ENCODE measurements at places on chromosomes 2 and 18.

DNA sequence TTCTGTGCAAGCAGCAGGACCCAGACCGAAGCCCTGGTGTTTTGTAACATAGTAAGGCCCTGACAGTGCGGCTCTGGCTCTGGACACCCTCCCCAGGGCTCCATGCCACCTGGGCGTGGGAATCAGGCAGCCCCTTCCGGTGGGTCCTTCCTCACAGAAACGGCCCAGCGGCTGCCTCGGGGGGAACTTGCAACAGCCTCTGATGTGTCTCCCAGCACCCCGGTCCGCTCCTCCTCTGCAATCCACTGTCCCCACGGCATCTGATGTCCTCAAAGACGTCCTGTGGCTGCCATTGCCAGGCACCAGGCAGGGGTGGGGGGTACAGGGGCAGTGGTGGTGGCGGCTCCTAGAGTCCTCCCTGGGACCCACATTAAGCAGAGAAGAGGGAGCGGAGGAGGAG is 58.8 kb downstream of the CENPO start:
- no peak for DNase-seq

DNA sequence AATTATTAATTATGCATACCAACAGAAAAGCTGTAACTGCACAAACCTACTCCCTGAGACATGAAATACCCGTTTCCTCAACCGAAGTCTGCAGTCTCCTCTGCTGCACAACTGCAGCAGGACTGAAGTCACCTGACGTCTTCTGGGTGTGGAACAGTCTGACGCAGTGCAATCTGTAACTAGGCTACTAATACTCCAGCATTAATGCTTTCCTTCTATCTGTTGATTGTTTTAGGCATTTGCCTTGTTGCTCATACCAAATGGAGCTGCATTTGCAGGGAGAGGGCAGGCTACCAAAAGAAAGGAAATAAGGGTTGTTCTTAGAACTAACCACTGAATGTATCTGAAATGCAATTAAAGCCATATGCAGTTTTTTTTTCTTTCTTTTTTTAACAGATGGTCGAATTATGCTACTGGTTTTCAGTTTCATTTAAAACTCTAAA is 40.1 kb downstream of the RTN4 start:
- peak; percentile 52 for DNase-seq

- DNase-seq = no peak
These were observed 84.6 kb downstream of the TMEM237 start for GRCh38 chr2:201558665-201559064.

DNA sequence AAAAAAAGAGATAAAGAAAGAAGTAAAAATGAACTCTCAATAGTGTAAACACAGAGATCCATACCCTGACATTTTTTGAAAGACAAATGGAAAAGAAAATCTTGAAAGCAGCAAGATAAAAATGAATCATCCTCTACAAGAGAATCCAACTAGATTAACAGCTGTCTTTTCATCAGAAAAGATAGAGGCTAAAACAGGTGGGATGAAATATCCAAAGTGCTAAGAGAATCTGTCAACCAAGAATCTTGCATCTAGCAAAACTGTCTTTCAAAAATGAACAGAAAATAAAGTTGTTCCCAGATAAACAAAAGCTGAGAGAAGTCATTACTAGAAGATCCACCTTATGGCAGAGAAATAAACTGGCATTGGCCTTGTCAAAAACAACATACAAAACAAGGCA is 117.3 kb upstream of the MAPRE2 start:
- DNase-seq = no peak

GRCh38 chr2:86107031-86107430 is 996 bp downstream of the PTCD3 start:
- peak; percentile 35 for DNase-seq

- DNase-seq = no peak
These were observed 808.7 kb upstream of the PIK3C3 start for GRCh38 chr18:41146301-41146700.

DNA sequence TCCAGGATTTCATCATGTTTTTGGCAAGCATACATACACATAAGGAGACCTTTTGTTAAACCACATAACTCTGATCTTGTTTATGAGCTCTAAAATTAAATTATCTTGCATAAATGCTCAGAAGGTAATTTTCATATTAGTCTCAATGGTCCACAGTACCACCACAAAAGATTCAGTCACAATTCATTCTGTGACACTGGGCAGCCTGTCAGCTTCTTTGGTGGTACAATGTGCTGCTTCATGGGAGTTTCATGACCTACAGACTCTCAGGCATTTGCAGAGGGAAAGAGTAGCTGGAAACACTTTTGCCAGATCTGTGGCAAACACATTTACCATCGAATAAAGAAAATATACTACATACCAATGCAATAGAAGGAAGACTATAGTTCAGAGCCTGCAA is 51.3 kb upstream of the ZNF397 start:
- no peak for DNase-seq

DNA sequence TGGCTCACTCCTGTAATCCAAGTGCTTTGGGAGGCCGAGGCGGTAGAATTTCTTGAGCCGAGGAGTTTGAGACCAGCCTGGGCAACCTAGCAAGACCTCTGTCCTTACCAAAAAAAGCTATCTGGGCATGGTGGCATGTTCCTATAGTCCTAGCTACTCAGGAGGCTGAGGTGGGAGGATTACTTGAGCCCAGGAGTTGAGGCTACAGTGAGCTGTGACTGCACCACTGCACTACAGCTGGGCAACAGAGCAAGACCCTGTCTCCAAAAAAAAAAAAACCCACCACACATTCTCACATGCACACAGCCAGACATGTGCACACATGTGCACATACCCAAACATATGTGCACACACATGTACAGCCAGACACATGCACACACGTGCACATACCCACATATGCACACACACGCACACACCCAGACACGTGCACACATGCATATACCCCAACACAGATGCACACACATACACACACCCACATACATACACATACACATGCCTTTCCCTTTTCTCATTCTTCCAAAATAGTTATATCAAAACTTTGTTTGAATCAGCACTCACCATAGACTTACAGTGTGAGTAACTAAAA is 14.2 kb downstream of the GREB1 start:
- no peak for DNase-seq

DNA sequence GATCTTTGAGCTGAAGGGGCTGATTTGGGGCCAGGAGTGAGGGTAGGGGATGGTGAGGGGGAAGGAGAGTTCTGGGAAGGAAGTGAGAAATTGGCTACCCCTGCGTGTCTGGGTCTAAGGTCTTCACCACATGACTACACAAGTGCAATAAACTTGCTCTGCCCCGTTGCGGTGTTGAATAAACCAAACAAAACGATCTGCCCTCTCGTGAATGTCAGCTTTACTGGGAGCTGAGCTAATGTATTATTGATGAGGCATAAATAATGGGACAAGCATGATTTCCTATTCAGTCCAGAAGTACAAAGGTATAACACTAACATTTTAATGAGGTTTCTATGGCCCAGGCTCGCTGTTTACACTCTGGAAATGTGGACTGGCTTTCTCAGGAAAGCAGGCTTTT is 8.0 kb upstream of the CFAP221 start:
- DNase-seq = no peak

DNA sequence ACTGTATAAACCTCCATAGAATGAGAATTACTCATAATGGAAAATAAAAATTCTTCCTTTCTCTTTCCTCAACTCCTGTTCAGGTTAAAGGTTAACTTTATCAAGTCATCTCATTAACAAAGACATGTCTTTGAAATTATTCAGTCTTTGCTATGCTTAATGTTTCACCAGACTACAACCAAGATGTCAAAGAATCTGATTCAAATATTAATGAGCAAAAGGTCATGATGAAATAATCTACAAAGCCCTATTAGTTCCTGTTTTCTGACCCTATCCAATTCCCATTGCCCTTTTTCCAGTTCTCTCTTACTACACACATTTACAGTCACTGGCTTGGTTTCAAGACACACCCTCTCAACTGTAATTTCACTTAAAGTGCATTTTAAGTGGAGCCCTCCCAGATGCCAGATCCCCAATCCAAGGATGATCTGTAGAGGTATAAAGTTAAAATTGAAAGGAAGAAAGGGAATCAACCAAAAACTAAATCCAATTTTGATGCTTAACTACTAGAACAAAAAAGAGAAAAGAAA is 246.9 kb upstream of the CYP26B1 start:
- no peak for DNase-seq

GRCh38 chr2:74843899-74844298 is 10.0 kb downstream of the HK2 start:
- no peak for DNase-seq
